ENCODE measurements at places on chromosomes 3 and 15.

- no peak for DNase-seq
These were observed 87.6 kb downstream of the TMEM108 start for GRCh38 chr3:133125802-133126201.

DNA sequence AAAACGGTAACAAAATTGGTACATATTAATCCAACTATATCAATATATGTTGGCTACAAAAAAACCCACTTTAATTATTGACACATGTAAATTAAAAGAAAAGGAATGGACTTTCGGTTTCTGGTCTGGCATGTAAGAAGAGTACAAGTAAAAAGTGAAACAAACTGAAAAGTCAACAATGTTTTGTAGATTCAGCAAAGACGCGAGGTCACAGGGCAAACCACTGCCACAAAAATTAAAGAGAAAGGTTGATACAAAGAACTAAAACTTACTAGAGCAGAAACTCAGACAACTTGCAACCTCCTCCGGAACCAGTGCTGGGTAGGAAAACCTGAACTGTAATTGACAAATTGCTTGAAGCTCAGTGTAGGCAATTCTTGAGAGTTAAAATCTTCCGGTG, 110.6 kb upstream of the ARPP21 start:
- DNase-seq, result no peak

DNA sequence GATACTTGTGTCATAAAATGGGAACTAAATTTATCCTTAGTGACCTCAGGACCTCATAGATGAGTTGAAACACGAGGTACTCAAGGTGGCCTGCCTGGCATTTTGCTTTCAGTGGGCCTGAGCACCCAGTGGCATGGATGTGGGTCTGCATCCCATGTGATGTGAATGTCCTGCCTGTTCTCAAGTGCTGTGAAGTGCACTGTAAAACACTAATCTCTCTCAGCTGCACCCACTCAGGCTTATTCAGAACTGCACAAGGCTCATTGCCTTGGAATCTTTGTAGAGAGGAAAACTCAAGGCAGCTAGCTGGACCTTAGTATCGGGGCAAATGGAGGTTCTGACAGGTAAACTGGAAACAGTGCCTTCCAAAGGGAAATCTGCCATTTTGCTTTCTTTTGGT, 767.0 kb downstream of the TUSC7 start:
- DNase-seq, result no peak

GRCh38 chr3:77652624-77653023, 612.7 kb downstream of the ROBO2 start:
- DNase-seq, result no peak

GRCh38 chr3:51559411-51559888, 20.9 kb downstream of the RAD54L2 start:
- no peak for DNase-seq

- DNase-seq, result no peak
These were observed 479.5 kb downstream of the FHIT start for GRCh38 chr3:60771766-60772165.

DNA sequence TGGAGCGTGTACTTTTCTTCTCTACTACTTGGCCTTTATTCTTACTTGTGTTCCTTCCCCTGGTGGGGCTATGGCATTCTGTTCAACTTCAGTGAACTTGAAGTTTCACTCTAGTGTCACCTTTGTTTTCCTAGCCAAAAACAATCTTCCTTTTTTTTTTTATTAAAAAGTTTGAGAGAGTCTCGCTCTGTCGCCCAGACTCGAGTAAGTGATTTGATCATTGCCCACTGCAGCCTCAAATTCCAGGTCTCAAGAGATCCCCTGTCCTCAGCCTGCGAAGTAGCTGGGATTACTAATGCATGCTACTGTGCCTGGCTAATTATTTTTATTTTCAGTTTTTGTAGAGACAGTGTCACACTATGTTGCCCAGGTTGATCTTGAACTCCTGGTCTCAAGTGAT, 124.8 kb downstream of the SST start:
- DNase-seq, result no peak

GRCh38 chr3:89145995-89146394, 38.6 kb downstream of the EPHA3 start:
- DNase-seq, result no peak

GRCh38 chr3:107680698-107681097, 157.9 kb downstream of the BBX start:
- DNase-seq, result no peak

DNA sequence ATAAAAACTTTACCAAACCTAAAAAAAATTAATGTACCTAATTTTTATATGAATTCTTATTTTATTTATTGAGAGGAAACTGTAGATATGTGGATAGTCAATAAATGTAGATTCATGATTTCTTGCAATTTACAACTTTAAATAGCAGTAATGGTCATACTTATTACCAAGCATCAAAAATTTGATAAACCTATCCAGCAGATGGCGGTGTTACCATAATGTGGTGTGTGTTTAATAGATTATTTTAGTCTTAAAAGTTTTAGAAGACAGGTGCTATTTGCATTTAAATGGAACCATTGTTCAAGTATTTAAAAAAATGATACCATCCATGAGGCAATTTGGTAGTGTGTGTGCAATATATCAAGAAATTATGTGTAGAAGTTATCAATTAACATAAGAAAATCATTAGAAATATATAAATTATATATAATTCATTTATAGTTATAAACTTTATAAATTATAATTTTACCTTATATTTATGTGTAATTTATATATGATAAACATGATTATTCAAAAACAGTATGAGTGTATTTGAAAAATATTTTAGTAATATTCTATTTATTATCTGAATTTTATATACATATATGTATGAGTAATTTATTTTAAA, 176.0 kb upstream of the BCHE start:
- DNase-seq, result no peak

Data from substantia nigra (tissue), 51 donors.